ENCODE measurements at places on chromosomes 2 and 18.

- no peak for DNase-seq
These were observed 37.0 kb upstream of the CRIM1 start for GRCh38 chr2:36318547-36318946.

GRCh38 chr2:177254433-177255226, 9.9 kb downstream of the NFE2L2 start:
- DNase-seq = peak; percentile 9

DNA sequence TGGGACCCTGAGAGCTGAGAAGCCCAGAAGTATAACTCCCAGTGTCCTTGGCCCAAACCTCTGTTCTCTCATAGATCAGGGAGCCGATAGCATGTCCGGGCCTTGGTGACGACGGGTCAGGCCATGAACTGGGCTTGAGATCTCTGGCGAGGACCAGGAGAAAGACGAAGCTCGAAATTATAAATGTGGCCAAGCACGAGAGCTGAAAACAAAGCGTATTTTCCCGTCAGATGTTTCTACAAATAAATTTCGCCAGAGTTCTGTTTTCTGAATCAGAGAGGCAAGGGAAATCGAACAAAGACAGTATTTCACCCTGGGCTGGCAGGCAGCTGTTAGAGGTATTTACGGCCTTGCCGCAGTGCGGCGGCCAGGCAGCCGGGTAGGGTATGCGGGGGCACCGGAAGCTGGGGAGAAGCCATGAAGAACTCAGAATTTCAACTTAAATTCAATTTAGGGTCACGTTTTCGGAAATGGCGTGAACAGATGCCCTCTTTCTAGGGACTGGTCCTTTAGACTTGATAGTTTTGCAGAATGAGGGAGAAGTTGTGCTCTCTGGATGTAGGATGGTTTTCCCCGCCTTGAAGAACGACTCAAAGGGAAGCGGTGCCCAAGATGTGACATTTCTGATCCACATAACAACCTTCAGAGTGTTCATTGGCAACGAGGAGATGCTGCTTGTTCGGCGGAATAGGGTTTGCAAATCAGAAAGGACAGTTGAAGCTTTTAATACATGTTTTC, 9.6 kb downstream of the HOXD8 start:
- DNase-seq = no peak

DNA sequence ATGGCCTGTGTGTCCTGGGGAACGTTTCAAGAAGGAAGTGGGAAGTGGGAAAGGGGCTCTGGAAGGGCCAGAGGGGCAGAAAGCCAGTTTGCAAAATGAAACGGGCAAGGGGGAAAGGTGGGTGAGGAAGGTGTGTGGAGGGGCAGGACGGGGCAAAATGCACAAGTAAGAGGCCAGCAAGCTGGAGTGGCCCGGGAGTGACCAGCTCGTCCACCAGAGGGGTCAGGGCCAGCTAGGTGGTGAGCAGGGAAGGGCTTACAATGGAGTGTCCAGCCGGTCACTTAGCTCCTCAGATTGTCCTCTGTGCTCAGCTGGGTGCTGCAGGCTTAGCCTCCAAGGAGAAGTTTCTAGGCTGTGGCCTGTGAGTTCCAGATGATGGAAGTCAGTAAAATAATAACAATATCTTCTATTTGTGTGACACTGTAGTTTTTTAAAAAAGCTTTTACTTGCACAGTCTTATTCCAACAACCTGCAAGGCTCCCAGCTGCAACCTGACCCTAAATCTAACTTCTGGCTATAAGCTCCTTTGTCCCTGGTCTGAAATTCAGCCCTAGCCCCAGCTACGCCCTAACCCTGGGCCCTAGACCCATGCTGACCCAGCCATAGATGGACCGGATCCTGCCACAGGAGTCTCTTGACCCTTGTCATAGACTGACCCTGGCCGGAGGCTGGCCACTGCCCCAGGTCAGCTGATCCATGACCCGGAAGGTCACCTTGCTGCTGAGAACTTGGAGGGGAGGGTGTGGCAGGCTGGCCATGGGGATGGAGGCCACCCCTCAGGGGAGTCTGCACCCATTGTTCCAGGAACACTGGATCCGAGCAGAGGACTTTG, 29.2 kb downstream of the MYO7B start:
- no peak for DNase-seq

GRCh38 chr18:48833701-48834412, 116.9 kb downstream of the SMAD7 start:
- DNase-seq = no peak

DNA sequence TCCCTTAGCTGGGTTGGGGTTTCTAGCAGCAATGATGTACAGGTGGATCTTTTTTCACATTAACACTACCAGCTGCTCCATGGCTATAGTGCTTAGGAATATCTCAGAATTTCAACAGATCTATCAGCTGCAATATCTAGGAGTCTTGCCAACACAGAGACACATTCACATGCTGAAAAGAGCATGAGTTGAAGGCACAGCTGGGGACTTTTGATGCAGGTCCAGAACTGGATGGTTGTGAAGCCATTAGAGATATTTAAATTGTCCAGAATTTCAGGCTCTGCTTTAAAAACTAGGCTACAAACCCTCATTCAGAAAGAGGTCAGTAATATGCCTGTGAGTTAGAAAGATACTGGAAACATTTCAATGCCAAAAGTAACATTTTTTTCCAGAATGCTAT, 122.2 kb upstream of the CCDC195 start:
- no peak for DNase-seq

DNA sequence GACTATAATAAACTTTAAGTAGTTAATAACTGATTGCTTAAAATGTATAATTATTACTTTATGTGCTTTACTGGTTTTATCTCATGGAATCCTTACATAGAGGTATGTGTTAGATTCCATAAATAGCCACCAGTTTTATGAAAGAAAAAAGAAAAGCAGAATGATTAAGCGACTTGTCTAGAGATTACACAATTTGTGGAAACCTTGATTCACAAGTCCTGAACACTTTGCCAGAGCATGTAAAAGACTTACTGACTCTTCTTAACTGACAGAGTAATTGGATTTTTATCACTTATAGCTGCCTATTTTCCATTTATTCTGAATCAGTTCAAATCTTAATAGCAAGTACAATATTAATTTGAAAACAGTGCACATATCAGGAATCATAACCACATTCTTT, 448.7 kb upstream of the NETO1 start:
- no peak for DNase-seq

DNA sequence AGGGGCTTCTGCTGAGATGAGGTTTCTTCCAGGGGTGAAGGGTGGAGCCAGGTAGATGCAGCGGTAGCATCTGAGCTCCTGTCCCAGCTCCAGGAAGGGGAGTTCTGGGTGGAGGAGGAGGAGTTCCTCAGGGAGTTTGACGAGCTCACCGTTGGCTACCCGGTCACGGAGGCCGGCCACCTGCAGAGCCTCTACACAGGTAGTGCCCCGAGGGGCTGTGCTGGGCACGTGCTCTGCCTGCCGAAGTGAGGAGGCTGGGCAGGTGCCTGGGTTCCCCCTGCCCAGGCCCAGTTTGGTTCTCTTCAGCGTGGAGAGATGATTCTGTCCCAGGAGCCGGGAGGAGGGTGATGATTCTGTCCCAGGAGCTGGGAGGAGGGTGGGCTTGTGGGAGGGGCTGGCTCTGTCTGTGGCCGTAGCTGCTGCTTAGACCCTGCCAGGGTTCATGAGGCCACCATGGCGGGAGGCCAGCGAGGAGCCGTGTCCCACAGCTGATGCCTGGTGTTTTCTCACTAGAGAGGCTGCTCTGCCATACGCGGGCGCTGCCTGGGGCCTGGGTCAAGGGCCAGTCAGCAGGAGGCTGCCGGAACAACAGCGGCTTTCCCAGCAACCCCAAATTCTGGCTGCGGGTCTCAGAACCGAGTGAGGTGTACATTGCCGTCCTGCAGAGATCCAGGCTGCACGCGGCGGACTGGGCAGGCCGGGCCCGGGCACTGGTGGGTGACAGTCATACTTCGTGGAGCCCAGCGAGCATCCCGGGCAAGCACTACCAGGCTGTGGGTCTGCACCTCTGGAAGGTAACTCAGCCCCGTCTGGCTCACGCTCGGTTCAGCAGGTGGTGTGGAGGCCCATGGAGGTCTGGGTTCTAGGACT, 8.2 kb downstream of the CAPN10 start:
- DNase-seq = no peak

DNA sequence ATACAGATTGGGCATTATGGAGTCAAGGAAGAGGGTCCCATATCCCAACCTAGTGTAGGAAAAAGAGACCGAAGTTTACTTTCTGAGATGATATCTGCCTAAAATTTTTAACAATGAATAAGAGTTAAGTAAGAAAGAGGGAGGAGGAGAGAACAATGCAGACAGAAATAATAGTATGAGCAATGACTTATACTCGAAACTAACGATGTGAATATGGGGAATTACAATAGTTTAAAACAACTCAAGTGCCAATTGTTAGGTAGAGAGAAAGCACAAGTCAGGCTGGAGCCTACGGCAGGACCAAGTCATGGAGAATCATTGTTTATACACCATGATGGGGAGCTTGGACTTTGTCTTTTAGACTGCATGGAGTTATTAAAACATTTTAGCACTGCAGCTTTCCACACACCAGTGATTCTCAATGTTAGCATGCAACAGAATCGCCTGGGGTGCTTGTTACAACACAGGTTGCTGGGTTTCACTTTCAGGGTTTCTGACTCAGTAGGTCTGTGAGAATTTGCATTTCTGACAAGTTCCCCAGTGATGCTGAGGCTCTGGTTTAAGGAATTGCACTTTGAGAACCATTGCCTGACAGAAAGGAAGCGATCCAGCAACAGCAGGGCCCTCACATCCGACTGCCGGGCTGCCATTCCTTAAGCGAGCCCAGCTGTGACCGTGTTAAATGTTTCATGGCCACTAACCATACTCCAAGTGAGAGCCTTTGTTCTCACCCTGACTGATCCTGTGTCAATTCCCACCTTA, 511.2 kb downstream of the DCDC2C start:
- no peak for DNase-seq

- no peak for DNase-seq
These were observed 229.9 kb upstream of the HDAC4 start for GRCh38 chr2:239630618-239631286.

GRCh38 chr2:46142546-46143428, 154.4 kb upstream of the EPAS1 start:
- DNase-seq = no peak

DNA sequence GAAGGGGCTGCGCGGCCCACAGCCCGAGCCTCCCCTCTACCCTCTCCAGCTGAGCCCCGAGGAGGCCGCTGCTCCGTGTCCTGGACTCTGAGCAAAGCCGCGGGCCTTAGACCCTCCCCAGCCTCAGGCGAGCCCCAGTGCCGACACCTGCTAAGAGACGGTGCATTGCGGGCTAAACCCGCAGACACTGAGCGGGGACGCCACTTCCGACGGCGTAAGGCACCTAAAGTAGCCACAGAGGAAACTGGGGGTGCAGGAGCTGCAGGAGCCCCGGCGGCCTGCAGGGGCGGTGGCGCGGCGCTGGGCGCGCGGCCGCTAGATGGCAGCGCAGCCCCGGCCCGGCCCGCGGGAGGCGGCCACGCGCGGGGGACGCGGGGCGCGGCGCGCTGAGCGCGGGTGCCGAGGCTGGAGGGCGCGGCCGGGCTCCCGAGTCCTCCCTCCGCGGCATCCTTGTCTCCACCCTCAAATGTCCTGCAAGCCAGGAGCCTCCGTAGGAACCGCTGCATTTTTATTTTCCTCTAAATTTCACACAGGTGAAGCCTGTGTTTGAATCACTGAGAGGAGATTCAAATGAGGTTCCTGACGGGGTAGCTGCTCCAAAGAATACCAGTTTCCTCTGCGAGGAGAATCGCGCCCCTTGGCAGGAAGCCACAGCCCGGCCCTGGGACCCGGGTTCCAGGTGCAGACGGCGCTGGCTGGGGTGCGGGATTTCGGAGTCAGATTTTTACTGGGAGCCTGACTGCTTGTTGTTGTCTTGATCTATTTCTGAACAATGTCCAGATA, 650.5 kb downstream of the GALR1 start:
- peak; percentile 38 for DNase-seq

- no peak for DNase-seq
These were observed 654 bp upstream of the MARCHF7 start for GRCh38 chr2:159711562-159712142.

- DNase-seq = no peak
These were observed 265.9 kb upstream of the SPHKAP start for GRCh38 chr2:228447266-228447915.

- DNase-seq = no peak
These were observed 159.5 kb downstream of the L3MBTL4 start for GRCh38 chr18:6255116-6255705.

- DNase-seq = no peak
These were observed 4.8 kb downstream of the ANKAR start for GRCh38 chr2:189679226-189679625.

- DNase-seq = no peak
These were observed 32.5 kb downstream of the ARL5A start for GRCh38 chr2:151795646-151796240.

GRCh38 chr2:117714745-117715417, 99.6 kb upstream of the DDX18 start:
- no peak for DNase-seq

DNA sequence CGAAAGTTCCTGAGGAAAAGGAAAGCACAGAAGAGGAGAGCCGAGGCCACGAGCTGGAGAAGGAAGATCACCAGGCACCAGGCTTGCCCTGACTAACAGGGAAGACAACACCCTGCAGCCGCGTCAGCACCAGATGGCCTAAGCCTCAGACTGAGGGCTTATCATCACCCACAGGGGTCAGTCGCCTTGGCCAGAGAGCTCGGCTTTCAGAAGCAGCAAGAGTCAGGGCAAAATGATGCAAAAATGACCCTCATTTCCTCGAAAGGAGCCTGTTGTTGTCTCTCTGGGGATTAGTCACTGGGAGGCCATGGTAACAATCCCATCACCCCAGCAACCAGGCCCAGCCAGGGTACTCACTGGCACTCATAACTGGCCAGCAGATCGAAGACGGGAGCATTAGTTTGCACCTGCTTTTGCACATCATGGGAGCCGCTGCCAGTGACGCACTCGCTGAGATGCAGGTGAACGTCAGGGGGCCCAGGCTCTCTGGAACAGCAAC, 42.7 kb upstream of the ZFP36L2 start:
- no peak for DNase-seq

DNA sequence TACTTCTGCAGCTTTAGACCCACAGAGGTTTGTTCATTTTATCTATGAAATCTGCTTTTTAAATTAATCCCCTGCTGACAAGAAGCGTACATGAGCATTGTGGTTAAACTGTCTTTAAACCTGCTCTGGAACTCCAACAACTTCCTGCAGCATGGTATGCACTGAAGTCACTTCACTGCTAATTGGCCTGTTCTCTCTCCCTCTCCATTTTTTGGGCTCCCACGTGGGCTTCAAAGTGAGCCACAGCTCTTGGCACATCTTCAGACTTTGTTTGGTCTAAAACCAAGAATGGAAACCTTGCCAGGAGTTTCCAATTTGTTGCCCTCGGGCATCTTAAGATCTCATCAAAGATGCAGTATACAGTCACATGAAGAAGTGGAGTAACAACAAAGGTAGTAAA, 311.4 kb downstream of the LRRTM1 start:
- DNase-seq = no peak

DNA sequence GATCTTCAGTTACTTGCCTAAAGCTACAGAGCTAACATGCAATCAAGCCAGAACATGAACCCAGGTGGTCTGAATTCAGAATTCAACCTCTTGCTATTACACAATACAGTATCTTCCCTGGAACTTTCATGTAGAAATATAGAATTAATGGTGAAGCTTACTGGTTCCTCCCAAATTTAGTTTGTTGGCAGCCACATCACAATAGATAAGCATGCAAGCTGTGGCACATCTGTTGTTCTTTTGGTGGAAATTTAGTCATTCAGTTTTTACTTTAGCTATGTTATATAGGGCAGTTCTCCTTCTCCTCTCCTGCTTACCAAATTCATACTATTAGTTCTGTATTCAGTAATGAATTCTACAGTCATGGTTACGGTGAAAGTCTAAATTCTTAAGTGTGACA, 101.0 kb upstream of the RNF152 start:
- no peak for DNase-seq
